Foreskin keratinocyte (primary cell): ENCODE measurements at places on chromosomes 1 and 21.

DNA sequence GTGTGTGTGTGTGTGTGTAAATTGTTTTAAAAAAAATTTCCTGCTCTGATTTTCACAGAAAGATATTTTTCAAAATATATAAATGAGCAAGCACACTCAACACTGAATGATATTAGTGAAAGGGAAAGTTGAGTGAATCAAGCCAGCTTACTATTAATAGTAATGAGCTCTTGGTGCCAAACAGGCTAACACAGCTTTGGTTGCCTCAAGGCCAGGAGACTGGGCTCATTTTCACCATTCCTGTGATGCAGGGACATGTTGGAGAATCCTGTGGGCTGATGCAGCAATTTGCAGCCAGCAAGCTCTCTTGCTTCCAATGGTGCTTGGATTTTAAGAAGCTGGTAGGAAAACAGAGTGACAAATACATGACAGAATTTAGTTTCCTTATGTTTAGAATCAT lies 30.2 kb downstream of the PLA2G4A start:
- DNase-seq, result peak; percentile 81

- no peak for DNase-seq
Observed at GRCh38 chr1:211939876-211940468, 95.4 kb downstream of the INTS7 start.

- DNase-seq, result no peak
Observed at GRCh38 chr1:203317429-203318228, 12.3 kb downstream of the BTG2 start.

- DNase-seq, result no peak
Observed at GRCh38 chr1:39692152-39693074, 1.2 kb upstream of the HPCAL4 start.

- peak; percentile 21 for DNase-seq
Observed at GRCh38 chr1:204670152-204670927, 15.2 kb downstream of the LRRN2 start.

DNA sequence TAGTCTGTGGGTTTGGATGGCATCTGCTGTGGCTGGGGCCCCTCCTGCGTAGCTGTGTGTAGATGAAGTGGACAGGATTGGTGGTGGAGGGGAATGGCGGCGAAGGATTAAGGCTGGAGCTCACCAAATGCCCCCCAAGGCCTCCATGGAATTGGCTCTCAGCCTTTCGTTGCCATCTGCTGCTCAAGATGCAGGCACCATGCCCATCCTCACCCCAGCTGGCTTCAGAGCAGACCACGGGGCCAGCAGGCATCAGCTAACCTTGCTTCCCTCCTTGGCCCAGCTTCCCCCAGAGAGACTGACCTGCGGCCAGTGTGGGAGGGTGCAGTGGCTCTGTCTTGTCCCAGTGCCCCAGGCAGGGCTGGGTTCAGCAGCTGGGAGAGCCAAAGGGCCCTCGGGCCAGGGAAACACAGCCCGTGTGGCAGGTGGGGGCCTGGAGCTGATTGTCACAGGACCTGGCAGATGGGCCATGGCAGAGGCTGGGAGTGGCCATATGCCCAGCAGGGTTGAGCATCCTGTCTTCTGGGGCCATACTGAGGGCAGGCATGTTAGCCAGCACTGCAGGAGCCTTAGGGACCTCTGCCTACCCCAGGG lies 66.8 kb upstream of the ACTL8 start:
- DNase-seq, result no peak

GRCh38 chr1:181793831-181794230 lies 267.7 kb downstream of the ZNF648 start:
- DNase-seq, result no peak

DNA sequence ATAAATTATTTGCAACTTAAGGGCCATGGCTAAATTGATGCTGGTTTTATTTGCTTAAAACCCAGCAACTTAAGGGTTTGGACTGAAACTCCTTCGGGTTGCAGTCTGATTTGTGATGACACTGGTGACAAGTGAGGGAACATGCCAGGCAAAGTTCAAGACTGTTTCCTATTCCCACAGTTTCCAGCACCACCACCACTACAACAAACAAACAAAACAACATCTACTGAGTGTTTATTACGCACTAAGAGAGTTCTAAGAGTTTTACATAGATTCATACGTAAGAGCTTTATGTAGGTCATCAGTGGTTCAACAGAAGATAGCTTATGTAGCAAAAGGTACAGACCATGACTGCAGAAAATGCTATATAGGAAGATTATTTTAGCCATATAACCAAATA lies 1582.1 kb downstream of the BRINP3 start:
- no peak for DNase-seq

GRCh38 chr1:234512451-234512861 lies 33.5 kb upstream of the TARBP1 start:
- DNase-seq, result no peak

DNA sequence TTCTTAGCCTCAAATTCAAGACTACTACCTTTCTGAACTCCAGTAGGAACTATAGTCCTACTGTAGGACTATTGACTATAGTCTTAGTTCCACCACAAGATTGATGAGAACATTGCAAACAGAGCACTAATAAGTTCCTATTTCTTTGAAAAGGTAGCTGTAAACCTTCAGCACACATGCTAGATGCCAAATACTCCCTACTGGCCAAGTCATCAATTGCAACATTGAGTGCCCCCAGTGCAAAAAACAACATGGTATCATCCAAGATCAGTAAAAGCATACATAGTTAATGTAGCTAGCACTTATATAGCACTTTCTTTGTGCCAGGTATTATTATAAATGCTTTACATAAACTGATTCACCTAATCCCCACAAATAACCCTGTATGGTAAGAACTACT lies 99.8 kb downstream of the MRPL39 start:
- DNase-seq, result no peak

- no peak for DNase-seq
Observed at GRCh38 chr1:200889571-200889970, 5.1 kb upstream of the INAVA start.

- peak; percentile 84 for DNase-seq
Observed at GRCh38 chr1:198462365-198463019, 78.0 kb downstream of the ATP6V1G3 start.

DNA sequence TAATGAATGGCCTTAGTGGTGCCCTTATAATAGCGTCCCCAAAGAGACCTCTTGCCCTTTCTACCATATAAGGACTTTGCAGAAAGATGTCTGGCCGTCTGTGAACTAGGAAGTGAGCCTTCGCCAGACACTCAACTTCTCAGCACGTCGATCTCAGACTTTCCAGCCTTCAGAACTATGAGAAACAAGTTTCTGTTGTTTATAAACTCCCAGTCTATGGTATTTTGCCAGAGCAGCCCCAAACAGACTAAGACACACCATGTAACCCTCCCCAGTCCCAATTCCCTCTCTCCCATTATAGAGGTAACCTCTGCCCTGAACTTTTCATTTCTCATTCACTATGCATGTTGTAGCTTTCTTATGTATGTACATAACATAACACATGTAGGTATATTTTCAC lies 55.7 kb downstream of the NID1 start:
- no peak for DNase-seq

- peak; percentile 66 for DNase-seq
Observed at GRCh38 chr1:243883551-243883950, 33.5 kb upstream of the AKT3 start.

- DNase-seq, result no peak
Observed at GRCh38 chr1:94033849-94034248, 87.1 kb downstream of the ABCA4 start.
